ENCODE measurements at places on chromosomes 5 and 9.

DNA sequence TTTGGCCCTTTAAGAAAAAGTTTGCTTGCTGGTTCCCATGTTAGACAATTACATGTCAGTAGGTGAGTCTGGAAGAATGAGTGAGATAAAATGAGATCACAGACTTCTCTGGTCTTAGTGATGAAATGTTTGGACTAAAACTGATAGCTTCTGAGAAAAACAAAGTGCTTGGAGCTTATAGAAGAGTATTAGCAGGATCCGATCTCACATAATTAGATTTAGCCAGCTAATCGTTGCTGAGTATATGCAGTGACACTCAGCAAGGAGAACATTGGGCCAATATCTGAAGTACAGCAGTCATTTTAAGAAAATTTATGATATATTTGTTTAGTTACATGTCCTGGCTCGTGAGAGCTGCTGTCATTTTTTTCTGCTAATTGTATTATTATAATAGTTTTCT, 135.8 kb downstream of the SNCAIP start:
- no peak for DNase-seq

- DNase-seq: no peak
Measured at GRCh38 chr5:150505041-150505511, 2.9 kb upstream of the NDST1 start.

DNA sequence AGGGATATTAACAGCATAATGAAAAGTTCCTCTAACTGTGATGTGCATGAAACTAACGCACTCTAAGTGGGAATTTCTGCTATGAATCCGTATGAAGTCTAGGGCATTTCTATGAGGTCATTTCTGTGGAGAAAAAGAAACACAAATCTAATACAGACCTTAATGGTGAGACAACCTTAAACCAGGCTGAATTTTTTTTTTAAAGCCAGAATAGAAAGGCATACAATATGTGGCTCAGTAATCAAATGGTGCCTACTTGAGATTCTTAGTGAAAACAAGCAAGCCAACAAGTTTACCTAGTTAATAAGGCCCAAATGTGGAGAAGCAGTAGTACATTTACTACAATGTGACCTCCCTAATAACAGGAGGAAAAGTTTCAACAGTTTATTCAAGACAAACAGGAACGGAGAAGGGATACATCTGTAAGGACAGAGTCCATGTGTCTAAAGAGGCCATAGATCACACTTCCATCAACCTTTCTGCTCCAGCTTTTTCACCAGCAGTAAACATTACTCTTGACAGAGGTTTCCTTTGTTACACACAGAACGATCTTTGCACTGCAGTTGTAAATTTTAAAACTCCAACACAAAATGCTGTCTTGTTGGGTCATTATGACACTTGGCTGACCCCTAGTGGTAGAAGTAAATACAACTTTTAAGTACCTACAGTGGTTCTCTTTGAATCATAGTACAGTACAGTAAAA, 26.2 kb downstream of the CARNMT1 start:
- DNase-seq: peak; percentile 96

DNA sequence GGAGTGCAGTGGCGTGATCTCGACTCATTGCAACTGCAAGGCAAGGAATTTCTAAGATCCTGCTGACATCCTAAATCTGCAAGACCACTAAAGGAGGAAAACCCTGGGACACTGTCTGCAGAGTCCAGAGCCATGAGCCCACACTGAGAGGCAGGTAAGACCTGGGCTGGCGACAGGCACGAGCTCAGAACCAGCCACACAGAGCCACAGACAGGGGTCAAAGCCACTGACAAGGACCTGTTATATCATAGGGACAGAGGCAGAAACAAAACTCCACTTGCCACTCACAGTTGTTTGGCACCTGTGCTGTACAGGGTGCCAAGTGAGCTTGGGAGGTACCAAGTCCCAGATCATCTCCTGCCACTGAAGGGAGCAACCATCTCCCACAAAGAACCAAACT, 34.2 kb downstream of the IPPK start:
- DNase-seq: no peak

DNA sequence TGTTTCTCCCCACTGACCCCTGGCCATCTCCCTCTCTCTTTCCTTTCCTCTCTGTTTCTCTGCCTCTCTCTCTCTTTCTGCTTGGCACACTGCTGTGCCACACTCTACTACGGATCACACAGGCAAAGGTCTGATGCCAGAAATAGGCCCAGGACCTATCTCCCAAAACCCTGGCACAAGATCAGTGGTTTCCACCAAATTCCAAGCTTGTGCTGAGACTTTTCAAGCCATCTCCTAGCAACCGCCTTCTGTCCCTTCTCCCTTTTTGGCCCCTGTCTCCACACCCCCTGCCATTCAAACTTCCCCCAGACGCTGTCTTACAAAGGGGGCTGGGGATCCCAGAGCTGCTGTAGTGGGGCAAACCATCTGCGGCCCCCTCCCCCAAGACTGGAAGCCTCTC, 38.5 kb upstream of the RARS1 start:
- DNase-seq: no peak

DNA sequence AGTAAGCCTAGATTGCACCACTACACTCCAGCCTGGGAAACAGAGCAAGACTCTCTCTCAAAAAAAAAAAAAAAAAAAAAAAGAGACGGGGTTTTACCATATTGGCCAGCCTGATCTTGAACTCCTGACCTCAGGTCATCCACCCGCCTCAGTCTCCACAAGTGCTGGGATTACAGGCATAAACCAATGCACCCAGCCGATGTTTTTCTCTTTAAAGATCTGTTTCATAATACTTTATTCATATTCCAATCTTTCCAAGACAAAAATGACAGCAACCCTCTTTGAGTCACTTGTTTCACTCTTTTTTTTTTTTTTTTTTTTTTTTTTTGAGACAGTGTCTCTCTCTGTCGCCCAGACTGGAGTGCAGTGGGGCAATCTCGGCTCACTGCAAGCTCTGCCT, 13.6 kb upstream of the LMNB1 start:
- DNase-seq: no peak

GRCh38 chr5:155783791-155784190, 543.2 kb upstream of the SGCD start:
- no peak for DNase-seq

DNA sequence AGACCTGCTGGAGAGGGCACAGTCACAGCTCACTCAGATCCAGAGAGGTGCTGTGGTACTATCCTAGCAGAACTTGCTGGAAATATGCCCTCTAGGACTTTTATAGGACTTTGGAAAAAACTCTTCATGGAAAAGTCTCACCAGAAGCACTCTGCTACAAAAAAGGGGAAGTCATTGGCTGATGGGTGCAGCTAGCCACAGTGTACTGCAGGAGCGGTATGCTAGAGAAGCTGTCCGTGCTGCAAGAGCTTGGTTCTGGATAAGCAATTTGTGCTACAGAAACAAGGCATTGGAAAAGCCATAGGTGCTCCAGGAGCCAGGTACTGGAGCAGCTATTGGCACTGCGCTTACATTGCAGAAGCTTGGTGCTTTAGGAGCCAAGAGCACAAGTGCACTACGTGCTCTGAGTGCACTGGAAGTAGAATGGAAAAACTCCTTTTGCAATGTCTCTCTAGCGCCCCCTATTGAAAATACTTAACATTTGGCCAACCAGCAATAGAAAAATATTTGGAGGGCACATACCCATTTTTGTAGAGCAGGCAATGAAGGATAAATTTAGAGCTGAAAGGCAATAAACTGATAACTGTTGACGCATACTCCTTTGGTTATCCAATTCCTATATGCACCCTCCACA, 83.4 kb downstream of the MEGF10 start:
- DNase-seq: no peak

Measured in choroid plexus epithelial cell (primary cell).